ENCODE measurements at places on chromosomes 12 and 14. TPM values are rescaled to one million over a fixed set of nuclear protein-coding genes. Genes with fewer than 3 reads are reported as not detected.

The CLEC9A gene
- total RNA-seq, result not detected

The MYO1H gene
- not detected for total RNA-seq

The HSPB8 gene
- total RNA-seq, result not detected

The CAPZA3 gene
- total RNA-seq, result not detected

- peak; percentile 31 for DNase-seq
- H3K36me3 ChIP-seq, result peaks cover 3% of the 10 kb centered on the region
- H3K27ac ChIP-seq, result no peak within 1 kb of the TSS
- peak within 1 kb of the TSS; percentile 46 for H3K4me3 ChIP-seq
- H3K4me1 ChIP-seq, result peaks cover 15% of the 10 kb centered on the region
These were observed at the start of gene BCL2L2 for GRCh38 chr14:23306412-23307145. Gene BCL2L2, plus strand, starts transcription at chr14:23306833. Its CDS starts 935 bp downstream, at chr14:23307768.

DNA sequence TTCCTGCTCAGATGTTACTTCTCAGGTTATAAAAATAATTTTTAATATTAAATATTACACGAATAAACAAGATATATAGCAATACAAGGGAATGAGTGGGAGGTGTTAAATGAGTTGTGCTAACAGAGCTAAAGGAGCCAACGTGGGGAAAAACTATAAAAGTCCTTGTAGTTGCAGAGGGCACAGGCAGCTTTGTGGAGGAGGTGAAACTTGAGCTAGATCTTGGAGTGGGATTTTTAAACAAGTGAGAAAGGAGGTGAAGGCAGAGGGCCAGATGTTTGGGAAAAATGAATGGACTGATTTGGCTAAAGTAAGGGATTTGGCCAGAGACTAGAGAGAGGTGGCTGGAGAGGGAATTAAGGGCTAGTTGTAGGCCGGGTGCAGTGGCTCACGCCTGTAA is 5.2 kb upstream of the FKBP11 start:
- no peak overlapping the region for H3K4me3 ChIP-seq
- H3K36me3 ChIP-seq, result peaks cover 46% of the 10 kb centered on the region
- no peak for DNase-seq
- H3K4me1 ChIP-seq, result peaks cover 43% of the 10 kb centered on the region

DNA sequence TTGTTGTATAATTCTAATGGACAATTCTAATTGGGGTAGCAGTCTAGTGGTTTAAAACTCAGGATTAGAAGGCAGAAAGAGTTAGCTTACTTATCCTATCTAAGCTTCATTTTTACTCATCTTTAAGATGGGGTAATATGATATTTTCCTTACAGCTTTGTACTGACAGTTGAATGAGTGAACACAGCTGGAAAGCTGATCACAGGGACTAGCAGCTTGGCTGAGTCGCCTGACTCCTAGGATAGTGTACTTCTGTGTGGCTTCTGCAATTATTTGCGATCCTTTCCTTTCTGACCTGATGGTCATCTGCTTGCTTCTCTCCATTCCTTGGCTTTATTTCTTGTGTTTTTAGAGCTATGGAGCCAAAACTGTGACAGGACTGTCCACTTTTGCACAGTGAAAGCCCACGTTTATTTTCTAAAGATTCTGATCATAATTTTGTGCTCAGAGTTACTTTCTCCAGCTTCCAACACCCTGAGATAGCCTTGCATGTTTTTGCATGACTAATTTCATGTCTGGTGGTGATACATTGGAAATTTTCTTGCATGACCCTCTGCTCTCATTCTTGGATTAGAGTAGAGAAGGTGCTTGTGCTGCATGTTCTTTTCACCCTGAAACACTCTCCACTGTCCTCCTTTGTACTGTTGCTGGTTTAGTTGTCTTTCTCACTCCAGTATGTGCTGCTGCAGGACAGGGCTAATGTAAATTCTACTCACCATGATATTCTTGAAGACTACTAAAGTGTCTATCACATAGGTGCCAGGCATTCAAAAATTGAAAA is 377.0 kb upstream of the ATP2B1 start:
- H3K36me3 ChIP-seq, result no peaks in the 10 kb centered on the region
- H3K27ac ChIP-seq, result no peak overlapping the region
- H3K4me3 ChIP-seq, result no peak overlapping the region
- DNase-seq, result no peak
- H3K27me3 ChIP-seq, result no peaks in the 10 kb centered on the region

- no peaks in the 10 kb centered on the region for H3K4me1 ChIP-seq
- H3K36me3 ChIP-seq, result no peaks in the 10 kb centered on the region
- DNase-seq, result no peak
- peaks cover 29% of the 10 kb centered on the region for H3K27me3 ChIP-seq
These were observed 21.9 kb upstream of the CLMN start for GRCh38 chr14:95341564-95341963.

- H3K27me3 ChIP-seq, result no peaks in the 10 kb centered on the region
- H3K36me3 ChIP-seq, result no peaks in the 10 kb centered on the region
- H3K27ac ChIP-seq, result no peak overlapping the region
- DNase-seq, result no peak
These were observed 182.3 kb downstream of the NPAS3 start for GRCh38 chr14:33120966-33121365.

- no peak overlapping the region for H3K27ac ChIP-seq
- no peak for DNase-seq
- no peaks in the 10 kb centered on the region for H3K36me3 ChIP-seq
- no peak overlapping the region for H3K4me3 ChIP-seq
These were observed 204.4 kb downstream of the ALX1 start for GRCh38 chr12:85484387-85484786.

DNA sequence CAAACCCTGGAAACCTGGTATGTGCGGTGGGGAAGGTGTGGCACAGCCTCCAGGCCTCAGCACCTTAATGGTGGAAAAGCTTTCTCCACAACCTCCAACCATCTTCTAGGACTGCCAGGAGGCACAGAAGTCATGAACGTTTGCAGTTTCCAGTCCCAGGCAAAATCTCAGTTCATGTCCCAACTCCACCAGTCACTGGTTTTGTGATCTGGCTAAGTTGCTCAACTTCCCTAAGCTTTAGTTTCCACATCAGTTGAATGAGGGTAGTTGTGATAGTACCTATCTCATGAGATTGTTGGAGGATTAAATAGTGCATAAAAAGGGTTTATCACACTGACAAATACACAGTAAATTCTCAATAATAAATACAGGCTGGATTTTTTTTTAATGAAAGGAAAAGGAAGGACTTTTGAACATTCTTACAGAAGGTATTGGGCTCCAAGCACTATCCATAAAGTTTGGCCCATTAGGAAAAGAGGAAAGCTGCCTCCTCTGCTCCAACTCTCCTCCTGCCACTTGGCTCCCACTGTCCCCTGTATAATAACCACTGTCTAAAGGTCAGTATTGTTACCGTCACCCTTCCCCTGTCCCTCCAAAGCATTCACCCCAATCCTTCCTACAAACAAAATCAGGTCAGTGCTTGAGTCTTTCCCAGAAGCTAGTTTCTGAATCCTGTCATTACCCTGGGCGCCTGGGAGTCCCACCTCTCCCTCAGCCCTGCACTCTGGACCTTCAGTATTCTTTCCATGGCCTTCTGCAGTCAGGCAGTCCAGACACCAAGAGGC is 6.3 kb downstream of the PCK2 start:
- H3K4me1 ChIP-seq, result peaks cover 17% of the 10 kb centered on the region
- no peaks in the 10 kb centered on the region for H3K27me3 ChIP-seq

DNA sequence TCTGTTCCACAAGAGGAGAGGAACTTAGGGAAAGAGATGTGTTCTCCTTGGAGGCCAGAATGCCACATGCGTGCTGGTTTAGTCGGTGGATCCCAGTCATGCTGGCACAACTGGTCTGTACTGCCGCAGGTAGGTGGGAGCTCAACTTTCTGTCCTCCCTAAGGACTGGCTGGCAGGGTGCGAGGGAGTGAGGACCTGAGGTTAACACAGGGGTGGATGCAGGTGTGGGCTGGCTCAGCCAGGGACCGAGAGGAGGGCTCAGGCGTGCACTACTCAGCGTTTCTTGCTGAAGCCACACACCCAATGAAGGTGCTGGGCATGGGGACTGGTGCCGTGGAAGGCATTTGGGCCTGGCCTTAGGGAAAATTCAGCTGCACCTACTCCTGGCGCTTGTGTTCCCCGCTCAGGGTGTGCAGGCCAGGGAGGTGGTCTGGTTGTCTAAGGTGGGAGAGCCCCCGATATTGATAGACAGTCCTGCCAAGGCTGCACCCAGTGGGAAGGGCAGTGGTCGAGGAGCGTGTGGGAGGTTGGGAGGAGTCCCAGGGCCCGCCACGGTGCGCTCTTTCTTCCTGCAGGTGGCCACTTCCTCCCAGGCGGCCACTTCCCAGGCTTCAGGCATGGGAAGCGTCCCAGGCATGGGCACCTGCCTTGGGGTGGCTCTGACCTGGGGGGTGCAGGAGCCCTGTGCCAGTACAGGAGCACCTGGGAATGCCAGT is 138.4 kb downstream of the ADGRD1 start:
- H3K4me1 ChIP-seq, result peaks cover 12% of the 10 kb centered on the region
- H3K27me3 ChIP-seq, result no peaks in the 10 kb centered on the region
- no peak overlapping the region for H3K4me3 ChIP-seq
- no peak overlapping the region for H3K27ac ChIP-seq

DNA sequence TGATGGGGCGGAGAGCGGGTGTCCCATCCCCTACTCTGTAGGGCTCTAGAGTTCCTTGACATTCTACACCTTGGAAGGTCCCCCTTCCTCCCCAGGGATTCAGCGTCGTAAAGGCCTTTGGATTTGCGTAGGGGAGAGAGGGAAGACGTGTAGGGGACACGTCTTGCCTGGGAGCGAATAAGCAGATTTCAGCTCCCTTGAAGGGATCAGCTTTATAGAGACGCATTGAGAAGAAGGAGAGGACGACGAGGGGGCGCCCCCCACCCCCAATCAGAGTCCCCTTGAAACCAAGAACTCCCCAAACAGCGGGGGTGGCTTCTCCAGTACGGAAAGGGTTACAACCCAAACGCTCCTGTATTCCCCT is 324 bp downstream of the CALCOCO1 start:
- H3K4me3 ChIP-seq, result peak overlapping the region; percentile 87
- H3K4me1 ChIP-seq, result peaks cover 33% of the 10 kb centered on the region
- no peak for DNase-seq
- peaks cover 10% of the 10 kb centered on the region for H3K36me3 ChIP-seq
- no peaks in the 10 kb centered on the region for H3K27me3 ChIP-seq
- H3K27ac ChIP-seq, result peak overlapping the region; percentile 69

All from activated CD4-positive, alpha-beta memory T cell treated with anti-CD3 and anti-CD28 coated beads, Interleukin-2, amount 10 ng/mL, durations not matched to agents 7 days and 5 days (primary cell).